ENCODE measurements at places on chromosomes 2 and 18.

DNA sequence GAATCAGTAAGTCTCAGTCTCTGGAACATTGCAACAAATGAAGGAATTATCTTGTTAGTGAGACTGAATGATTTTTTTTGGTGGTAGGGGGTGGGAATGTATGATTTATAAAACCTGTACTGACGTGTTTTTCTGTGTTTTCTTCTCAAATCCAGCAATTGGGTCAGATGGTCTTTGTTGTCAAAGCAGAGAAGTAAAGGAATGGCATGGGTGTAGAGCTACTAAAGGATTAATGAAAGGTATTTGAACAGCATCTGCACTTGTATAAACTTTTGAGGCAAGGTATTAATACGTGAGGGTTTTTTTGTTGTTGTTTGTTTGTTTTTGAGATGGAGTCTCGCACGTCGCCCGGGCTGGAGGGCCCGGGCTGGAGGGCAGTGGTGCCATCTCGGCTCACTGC, 10.7 kb downstream of the DDX1 start:
- DNase-seq = no peak

- DNase-seq = no peak
Observed at GRCh38 chr2:28232295-28232694, 160.4 kb upstream of the FOSL2 start.

- no peak for DNase-seq
Observed at GRCh38 chr2:101466426-101466825, 8.5 kb downstream of the RFX8 start.

DNA sequence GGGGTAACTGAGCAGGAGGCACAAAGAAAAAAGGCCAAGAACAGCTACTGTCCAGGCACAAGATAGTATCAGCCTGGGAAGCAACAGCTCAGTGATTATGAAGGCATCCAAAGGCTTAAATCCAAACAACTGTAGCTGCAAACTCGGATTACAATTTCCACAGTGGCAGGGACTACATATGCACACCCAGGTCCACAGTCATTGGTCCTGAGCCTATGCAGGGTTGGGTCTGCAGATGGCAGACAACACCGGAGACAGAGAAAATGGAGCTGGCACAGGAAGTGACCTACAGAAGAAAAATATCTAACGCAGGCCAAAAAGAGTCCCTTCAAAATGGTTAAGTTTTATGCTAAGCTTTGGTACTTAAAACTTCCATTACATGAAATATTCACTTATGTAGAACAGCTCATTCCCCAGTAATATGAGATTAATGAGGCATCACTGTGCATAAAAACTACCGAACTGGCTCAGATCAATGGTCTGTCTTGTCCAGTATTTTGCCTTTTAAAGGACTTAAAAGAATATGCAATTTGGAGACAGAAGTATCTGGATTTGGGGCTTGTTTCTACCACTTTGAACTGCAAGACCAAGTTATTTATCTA, 132.1 kb downstream of the SUCLG1 start:
- DNase-seq = no peak

GRCh38 chr2:26989156-26989555, 18.7 kb downstream of the MAPRE3 start:
- no peak for DNase-seq

- DNase-seq = no peak
Observed at GRCh38 chr2:233079473-233079877, 19.3 kb downstream of the INPP5D start.

- no peak for DNase-seq
Observed at GRCh38 chr2:238988105-238988504, 140.2 kb downstream of the TWIST2 start.

GRCh38 chr2:38432820-38433606, 55.9 kb upstream of the ATL2 start:
- DNase-seq = no peak

GRCh38 chr2:239546541-239546940, 145.7 kb upstream of the HDAC4 start:
- no peak for DNase-seq

- no peak for DNase-seq
Observed at GRCh38 chr2:102116630-102117471, 25.7 kb upstream of the IL1R1 start.

- no peak for DNase-seq
Observed at GRCh38 chr2:98555696-98556095, 52.6 kb downstream of the COA5 start.

GRCh38 chr2:174602745-174603144, 5.1 kb upstream of the WIPF1 start:
- no peak for DNase-seq

GRCh38 chr18:57627488-57627887, 5.9 kb upstream of the NARS1 start:
- no peak for DNase-seq

GRCh38 chr2:111617299-111618225, 266.4 kb downstream of the ANAPC1 start:
- DNase-seq = no peak

DNA sequence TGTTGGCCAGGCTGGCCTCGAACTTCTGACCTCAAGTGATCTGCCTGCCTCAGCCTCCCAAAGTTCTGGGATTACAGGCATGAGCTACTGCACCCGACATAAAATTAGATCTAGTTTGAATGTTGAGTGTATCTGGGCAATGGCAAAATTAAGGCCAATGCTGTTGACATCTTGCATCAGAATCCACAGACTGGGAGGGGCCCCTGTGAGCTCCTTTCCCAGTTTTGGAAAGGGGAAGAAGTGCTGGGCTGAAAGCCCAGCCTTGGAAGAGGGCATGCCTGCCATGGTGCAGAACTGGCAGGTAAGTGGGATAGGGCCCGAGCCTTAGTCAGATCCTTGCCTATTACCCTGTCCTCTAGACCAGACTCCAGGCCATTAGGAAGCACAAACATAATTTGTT, 4.5 kb upstream of the MYOM1 start:
- DNase-seq = no peak

- DNase-seq = no peak
Observed at GRCh38 chr2:160940699-160941098, 219.5 kb upstream of the TANK start.

GRCh38 chr18:54382733-54383252, 25.1 kb downstream of the C18orf54 start:
- DNase-seq = no peak

- DNase-seq = peak; percentile 61
Observed at GRCh38 chr18:48952287-48953103, 1.7 kb upstream of the SMAD7 start.

GRCh38 chr2:125070726-125071505, 1045.8 kb downstream of the CNTNAP5 start:
- DNase-seq = no peak

DNA sequence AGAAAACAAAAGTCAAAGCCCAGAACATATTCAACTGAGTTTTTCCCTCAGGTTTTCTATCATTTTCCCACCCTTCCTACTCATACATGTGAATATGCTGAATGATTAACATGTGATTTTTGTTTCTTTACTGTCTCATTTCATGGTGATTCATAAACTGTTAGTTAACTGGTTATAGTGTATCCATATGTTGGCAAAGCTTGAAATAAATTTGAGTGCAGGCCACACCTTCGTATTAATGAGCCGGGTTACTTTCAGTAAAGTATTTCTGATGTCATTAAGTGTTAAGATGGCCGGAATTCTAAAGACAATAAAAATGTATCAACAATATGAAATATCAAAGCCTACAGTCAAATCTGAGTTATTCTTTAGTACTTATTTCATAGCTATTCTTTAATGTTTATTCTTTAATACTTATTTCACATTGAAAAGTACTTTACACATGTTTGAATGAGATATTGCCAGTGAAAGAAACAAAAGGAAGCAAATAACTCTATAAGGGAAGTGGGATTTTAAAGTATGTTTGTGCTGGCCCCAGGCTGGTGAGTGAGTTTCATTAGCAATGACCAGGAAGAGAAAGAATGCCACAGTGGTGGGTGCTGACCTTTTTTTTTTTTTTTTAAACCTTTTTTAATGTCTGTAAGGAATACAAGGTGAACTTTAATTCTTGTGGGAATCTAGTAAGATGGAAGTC, 178.6 kb downstream of the NEDD4L start:
- no peak for DNase-seq

DNA sequence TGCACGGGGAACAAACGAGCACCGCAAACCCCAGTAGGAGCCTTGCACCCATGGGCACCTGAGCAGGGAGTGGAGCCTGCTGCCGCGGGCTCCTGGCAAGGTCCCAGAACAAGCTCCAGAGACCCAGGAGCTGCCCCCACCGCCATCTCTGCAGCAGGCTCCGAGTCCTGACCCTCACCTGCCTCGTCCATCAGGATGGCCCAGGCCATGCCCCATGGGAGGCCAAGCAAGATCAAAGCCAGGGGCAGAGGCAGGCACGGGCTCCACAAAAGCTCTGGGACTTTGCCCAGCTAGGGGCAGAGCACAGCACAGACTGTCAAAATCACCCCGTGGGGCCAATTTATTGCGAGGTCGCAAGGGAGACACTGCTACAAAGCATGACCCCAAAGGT, 43.6 kb downstream of the GPC1 start:
- no peak for DNase-seq

- DNase-seq = no peak
Observed at GRCh38 chr18:3648200-3648599, 198.2 kb downstream of the TGIF1 start.

- DNase-seq = no peak
Observed at GRCh38 chr18:8366656-8367055, 242.6 kb upstream of the RAB12 start.

- no peak for DNase-seq
Observed at GRCh38 chr18:37711766-37712505, 146.3 kb upstream of the CELF4 start.

GRCh38 chr2:228401065-228401912, 219.8 kb upstream of the SPHKAP start:
- DNase-seq = no peak

GRCh38 chr2:42639340-42640077, 71.1 kb downstream of the MTA3 start:
- no peak for DNase-seq

DNA sequence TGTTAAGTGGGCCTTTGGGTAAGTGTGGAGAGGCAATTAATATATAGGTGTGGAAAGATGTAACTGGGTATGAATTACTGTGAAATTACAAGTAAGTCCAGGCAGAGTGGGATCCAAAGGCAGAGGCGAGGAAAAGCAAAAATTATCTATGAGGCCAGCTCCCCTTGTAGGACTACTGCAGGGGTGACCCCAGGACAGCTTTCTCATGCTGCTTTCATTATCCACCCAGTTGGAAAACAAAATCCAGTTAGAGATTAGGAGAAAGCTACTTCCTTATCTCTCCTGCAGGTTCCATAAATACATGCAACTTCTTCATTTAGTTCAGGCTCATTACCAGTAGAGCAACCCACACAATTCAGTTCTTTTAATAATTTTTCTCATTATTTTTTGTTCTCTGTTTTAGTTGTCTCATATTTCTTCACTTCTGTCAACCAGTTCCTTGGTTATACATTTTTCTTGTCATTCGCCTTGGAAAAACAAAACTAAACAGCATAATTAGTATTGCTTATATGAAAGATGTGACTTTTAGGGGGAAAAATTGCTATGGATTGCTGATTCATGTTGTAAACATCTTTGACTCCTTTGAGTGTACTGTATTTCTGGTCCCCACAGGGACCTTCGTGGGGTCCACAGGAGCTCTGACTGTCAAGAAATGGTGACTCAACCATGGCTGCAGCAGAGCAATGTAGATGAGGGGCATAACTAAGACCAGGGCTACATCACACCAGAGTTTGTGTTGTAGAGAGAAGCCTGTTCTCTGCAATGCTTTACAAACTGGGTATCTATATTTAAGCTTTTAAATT, 110.4 kb upstream of the PARD3B start:
- no peak for DNase-seq

GRCh38 chr18:72652990-72653593, 109.0 kb upstream of the CBLN2 start:
- DNase-seq = no peak

DNA sequence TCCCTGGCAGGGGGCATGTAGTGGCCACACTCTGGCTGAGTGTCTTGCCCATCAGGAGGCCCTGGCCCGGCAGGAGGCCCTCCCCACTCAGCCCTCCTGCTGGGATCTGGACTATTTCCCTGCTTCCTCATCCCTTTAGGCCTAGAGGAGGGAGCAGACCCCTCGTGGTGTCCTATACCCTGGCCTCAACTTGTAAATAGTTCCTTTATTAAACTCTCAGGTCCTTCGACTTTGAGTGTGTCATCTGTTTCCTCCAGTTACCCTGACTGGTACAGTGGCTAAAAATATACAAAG, 166.7 kb upstream of the GLI2 start:
- DNase-seq = peak; percentile 55

GRCh38 chr2:142873831-142874287, 3.6 kb upstream of the KYNU start:
- no peak for DNase-seq
